ENCODE measurements at places on chromosomes 3 and 15. TPM values are rescaled to one million over a fixed set of nuclear protein-coding genes. Genes with fewer than 3 reads are reported as not detected.

The EOGT gene
- 18.9 TPM for polyA plus RNA-seq

The C3orf85 gene
- not detected for polyA plus RNA-seq

The GABRR3 gene
- polyA plus RNA-seq: not detected

The PRR20G gene
- not detected for polyA plus RNA-seq

The DPPA2 gene
- polyA plus RNA-seq: not detected

The SI gene
- not detected for polyA plus RNA-seq

The CILP gene
- polyA plus RNA-seq: 0.09 TPM

The PLAAT1 gene
- polyA plus RNA-seq: 0.43 TPM

Data from BJ (cell line).